ENCODE measurements at places on chromosomes 5 and 9.

DNA sequence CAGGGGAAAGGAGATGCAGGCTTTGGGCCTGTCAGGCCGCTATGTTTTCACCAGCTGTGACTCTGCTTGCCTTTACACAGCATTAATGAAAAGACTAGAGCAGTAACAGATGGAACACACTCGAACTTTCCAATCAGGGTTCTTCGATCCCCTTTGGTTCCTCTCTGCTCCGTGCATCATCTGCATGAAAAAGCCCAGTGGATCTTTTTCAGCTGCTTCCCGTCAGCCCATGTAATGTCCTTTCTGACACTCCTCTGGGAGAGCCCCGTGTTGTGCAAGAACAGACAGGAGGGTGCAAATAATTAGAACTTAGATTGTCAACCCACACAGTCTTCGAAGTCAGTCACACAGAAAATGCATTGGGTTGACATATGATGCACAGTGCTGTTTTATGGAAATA is 448.9 kb upstream of the ZNF462 start:
- no peak for DNase-seq

- no peak for DNase-seq
Measured at GRCh38 chr5:126846744-126847455, 70.0 kb downstream of the LMNB1 start.

GRCh38 chr9:8857068-8857925 is 1057.7 kb upstream of the DMAC1 start:
- DNase-seq = no peak

- DNase-seq = no peak
Measured at GRCh38 chr9:80020056-80020455, 448.3 kb downstream of the TLE4 start.

- no peak for DNase-seq
Measured at GRCh38 chr9:134493461-134494272, 147.9 kb upstream of the COL5A1 start.

DNA sequence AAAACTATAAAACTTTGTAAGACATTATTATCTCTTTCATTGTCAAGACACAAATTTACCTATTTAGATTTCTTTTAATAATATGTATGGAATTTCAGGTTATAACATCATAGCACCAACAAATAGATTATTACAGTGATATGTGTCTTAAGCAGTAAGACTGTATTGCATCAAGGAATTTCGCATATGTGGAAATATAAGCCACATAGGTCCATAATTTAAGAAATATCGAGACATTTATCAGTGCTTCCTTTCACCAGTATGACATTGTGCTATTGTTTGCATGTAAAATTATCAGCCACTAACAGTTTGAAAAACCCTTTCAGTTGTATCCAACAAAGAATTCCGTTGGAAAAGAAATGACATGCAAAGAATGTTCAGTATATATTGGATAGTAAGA is 186.7 kb upstream of the RASA1 start:
- no peak for DNase-seq

DNA sequence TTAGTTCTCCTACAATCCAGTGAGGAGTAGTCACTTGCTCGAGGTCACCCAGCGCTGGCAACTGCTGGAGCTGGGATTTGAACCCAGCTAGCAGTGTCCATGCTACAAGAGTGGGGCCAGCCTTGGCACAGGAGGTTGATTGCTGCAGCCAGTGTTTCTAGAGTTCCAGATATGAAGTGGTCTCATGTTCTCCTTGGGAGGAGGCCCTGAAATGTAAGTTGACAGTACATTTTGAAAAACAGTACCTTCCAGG is 802 bp downstream of the CCDC107 start:
- no peak for DNase-seq

DNA sequence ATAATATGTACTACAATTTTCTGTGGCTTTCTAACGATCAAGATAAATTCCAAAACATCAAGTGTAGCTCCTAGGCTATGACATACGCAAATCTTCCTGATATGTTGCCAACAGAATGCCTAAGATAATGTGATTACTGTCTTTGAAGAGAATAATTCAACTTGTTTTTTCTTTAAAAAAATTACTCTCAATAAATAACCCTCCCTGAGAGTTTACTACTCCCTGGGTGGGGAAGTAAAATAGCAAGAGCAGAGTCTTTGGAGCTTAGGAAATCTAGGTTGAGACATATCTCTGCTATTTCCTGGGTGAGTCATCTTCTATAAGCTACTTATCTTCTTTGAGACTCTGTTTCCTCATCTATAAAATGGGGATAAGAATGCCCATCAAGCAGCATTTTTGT is 201.2 kb downstream of the ACTL7B start:
- DNase-seq = no peak

GRCh38 chr5:90878081-90878480 is 319.5 kb downstream of the ADGRV1 start:
- peak; percentile 29 for DNase-seq

GRCh38 chr9:121831869-121832268 is 180.4 kb downstream of the DAB2IP start:
- DNase-seq = no peak
